Suprapubic skin (tissue), 4 donors: ENCODE measurements at places on chromosomes 7 and 10. TPM values are rescaled to one million over a fixed set of nuclear protein-coding genes. Genes with fewer than 3 reads are reported as not detected.

Gene OGDHL
- total RNA-seq, result not detected

Gene BEND7
- 4.7 TPM for total RNA-seq

Gene GTF2IRD1
- total RNA-seq, result 26.8 TPM

Gene KIAA1549
- 1.7 TPM for total RNA-seq

Gene OAT
- total RNA-seq, result 101 TPM

Gene LRRC18
- total RNA-seq, result not detected

Gene RBM20
- total RNA-seq, result 1.6 TPM

Gene VPS26A
- total RNA-seq, result 33.4 TPM

Gene HYAL4
- total RNA-seq, result 0.95 TPM

Gene NPFFR1
- 0.16 TPM for total RNA-seq
